ENCODE measurements at places on chromosomes 7 and 10.
A peak's percentile ranks its signal among the peaks of the same experiment; 100 is the strongest.

- DNase-seq: peak; percentile 44
Observed at GRCh38 chr10:116521424-116522290, 24.1 kb upstream of the PNLIP start.

DNA sequence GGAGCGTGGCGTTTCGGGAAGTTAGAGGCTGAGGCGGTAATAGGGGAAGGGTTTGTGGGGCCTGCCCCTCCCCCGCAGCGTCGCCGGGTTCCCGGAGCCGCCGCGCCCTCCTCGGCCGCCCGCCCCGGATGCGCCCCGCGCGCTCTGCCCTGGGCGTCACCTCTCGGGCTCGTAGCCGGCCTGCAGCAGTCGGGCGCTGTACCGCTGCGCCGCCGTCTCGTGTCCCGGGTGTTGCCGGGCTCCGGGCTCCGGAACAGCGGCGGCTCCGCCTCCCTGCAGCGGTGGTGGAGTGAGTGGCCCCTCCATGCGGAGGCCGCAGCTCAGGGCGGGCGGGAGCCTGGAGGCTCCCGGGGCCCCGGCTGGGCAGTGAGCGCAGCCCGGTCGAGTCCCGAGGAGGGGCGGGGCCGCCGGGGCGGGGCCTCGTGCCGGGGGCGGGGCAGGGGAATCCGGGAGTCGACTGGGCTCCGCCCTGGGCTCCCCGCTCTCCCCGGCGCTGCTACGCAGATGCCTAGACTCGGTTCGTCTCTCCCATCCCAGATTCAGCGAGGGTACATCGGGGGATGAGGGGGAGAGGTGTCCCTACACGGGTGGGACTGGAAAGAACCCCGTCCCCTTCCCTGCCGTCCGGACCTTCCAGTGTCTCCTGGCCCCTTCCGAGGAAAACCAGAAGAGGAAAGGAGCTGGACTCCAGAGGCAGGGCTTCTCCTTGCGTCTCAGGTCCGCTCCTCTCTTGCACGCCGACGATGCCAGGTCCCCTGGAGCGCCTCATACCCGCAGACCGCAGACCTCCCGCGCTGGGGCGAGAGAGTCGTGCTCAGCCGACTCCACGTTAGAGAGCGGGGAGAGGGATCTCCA, at the start of gene IMPDH1:
Gene IMPDH1 (minus strand): TSS at position 387 of the 855 bp plus-strand sequence. CDS start 81 bp downstream, at position 306.
- peak; percentile 80 for DNase-seq

DNA sequence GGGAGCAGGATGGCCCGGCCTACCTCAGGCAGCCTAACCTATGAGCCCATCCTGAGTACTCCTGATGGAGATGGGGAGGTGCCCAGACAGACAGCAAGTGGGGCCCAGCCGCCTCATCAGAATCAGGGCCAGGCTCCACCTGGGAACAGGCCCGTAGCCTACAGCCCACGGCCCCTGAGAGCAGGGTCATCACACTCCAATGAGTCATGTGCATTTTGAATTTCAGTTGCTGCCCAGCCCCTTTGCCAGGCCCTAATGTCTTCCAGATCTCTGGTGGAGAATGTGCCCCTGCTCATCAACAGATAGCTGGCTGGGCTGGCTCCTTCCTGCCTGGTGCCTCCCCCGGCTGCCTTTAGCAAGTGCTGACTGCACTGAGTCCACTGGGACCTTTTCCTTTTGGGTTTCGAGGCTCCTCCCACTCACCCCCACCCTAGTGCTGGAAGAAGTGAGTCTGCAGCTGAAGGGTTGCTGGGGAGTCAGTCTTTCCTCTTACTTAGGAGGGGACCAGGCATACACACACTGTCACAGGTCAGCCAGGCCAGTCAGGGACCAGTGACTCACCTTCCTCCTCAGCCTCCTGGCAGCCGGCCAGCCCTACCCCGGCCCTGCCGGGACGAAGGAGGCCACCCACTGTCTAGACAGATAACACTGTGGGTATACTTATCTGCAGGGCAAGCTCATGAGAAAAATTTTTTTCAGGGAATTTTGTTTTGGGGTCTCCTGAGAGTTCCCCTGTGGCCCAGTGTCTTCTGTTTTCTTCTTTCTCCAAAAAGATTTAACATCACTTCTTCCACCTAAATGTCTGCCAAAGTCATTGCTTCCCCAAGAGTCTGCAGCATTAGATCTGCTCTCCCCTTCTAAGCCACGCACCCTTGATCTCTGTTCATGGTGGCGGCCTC, 9.1 kb upstream of the ASIC3 start:
- DNase-seq: peak; percentile 88

GRCh38 chr10:119305860-119306513, 98.6 kb downstream of the GRK5 start:
- peak; percentile 51 for DNase-seq

GRCh38 chr10:29802171-29802570, 167.4 kb upstream of the SVIL start:
- no peak for DNase-seq

- no peak for DNase-seq
Observed at GRCh38 chr7:52569151-52569550, 466.3 kb upstream of the POM121L12 start.

GRCh38 chr7:7861211-7861633, 107.4 kb upstream of the GLCCI1 start:
- no peak for DNase-seq

DNA sequence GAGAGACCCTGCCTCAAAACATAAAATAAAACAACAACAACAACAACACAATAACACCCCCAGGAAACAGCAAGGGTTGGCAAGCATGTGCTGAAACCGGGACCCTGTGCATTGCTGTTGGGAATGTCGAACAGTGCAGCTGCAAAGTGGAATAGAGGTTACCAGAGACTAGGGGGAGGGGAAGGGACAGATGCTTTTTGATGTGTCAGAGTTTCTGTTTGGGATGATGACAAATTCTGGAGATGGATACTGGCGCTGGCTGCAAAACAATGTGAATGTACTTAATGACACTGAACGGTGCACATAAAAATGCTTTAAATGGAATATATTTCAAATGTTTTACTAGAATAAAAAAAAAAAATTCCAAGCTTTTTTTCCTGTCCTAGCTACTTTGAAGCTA, 241.8 kb downstream of the TEX36 start:
- DNase-seq: no peak

Measured in small intestine (tissue), 16 donors.